NCI-H2107 (cell line): ENCODE measurements at places on chromosomes 13 and 19.

GRCh38 chr13:20580257-20580656 lies 13.3 kb downstream of the IFT88 start:
- DNase-seq: no peak

DNA sequence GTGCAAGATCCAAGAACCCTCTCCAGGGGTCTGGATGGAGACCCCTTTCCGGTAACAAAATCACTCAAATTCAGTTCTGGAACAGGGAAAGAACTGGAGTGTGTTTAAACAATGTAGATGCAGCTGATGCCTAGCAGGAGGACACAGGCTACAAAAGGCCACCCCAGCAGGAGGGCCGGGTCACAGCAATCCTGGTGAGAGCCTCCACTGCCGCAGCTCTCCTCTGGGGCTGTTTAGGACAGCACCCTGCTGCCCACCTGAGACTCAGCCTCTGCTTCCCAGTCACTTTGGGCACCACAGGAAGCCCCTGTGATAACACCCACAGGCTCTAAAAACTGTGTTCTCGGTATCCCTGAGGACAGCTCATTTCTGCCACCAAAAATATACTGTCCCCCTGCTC lies 318.7 kb upstream of the NBEA start:
- no peak for DNase-seq

- no peak for DNase-seq
Observed at GRCh38 chr13:106385654-106386053, 149.8 kb downstream of the EFNB2 start.

DNA sequence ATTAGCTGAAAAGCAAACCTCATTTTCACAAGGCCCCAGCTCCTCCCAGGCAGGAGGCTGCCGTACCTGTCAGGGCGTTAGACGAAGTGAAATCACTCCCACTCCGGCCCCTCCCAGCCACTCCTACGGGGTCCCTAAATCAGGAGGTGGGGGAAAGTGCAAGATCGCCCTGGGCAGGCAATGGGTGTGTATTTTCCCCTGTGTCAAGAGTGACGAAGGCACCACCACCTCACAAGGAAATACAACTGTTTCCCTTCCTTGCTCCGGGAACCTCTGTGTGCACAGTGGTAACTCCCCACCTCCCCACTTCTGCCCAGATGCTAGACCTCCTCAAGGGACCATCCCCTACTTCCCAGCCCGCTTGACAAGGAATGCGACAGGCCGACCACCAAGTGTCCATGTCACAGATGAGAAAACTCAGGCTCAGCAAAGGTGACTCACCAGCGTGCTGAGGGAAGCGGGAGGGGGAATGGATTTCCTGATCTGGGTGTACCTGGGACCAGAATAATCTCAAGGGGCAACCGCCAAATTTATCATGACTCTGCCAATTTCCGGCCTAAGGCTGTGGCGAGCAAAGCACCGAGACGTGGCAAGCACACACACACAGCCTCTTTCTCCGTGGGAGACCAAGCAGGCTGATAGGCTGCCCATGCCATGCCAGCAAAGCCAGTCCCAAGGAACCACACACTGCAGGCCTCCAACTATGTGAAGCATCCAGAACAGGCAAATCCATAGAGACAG lies 7.3 kb downstream of the PPP6R1 start:
- DNase-seq: no peak

GRCh38 chr13:102289606-102290005 lies 112.2 kb downstream of the FGF14 start:
- no peak for DNase-seq

DNA sequence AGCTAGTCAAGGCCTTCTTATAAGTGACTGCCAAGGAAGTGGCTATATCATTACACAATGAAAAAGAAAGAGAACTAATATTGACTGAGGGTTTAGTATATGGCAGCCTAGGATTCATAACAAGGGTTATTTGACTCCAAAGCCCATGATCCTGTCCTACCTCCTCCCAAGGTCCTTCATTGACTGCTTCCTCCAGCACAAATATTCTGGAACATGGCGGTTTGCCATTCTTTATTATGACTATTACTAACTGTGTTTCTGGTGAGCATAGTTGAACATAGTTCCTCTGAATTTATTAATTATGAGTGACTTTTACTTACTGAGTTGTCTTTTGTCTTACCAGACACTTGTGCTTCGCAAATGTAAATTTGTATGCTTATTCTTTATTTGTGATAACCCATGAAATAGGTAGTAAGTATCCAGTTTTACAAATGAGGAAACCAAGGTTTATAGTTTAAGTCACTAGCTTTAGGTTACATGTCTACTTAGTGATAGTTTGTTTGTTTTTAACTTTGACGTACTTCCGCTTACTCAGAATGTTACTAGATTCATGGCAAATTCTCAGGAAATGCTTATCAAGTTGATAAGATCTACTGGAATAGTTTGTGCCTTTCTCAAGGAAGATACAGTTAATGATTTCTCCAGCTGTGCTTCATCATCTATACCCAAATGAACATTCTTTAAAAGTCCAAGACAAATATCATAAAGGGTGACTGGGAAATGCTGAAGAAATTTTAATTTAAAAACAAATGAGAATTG lies 15.5 kb upstream of the DCLK1 start:
- DNase-seq: no peak

- DNase-seq: no peak
Observed at GRCh38 chr13:109998684-109999533, 212.5 kb upstream of the IRS2 start.

- no peak for DNase-seq
Observed at GRCh38 chr13:35851356-35851755, 279.8 kb downstream of the DCLK1 start.

DNA sequence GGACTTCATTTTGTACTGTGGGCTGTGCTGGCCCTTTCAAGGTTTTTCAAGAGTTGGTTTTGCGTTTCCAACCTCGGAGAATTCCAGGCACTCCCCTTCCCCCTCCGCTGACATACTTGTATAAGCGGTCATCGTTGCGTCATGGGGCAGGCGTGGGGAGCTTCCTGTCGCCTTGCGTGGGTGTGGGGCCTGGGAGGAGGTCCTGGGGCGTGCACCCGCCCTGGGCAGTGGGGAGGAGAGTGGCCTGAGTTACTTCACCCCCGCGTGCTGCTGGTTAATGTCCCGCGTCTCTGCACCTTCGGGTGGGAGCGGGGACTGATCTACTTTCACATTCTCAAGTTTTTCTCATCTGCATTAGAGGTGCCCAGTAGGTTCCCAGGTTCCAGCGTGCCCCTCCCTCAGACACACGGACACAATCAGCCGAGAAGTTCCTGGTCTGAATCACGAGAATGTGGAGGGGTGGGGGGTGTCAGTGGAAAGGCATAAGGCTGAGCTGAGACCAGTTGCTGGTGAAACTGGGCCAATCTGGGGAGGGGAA lies 4.1 kb downstream of the IER2 start:
- DNase-seq: no peak

GRCh38 chr19:41531438-41532311 lies 44.3 kb upstream of the CEACAM21 start:
- DNase-seq: no peak

- no peak for DNase-seq
Observed at GRCh38 chr19:7706955-7707456, 5.1 kb upstream of the FCER2 start.

DNA sequence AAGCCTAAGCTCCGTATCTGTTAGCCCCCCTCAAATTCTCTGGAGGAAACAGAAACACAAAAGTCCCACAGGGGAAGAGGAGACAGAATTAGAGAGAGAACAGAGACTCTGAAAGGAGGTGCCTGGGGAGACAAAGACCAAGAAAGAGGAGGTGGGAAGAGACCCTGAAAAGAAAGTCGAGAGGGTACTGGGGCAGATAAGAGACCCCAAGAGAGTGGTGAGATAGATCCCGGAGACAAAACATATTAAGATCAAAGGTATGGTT lies 915 bp upstream of the GRWD1 start:
- no peak for DNase-seq

DNA sequence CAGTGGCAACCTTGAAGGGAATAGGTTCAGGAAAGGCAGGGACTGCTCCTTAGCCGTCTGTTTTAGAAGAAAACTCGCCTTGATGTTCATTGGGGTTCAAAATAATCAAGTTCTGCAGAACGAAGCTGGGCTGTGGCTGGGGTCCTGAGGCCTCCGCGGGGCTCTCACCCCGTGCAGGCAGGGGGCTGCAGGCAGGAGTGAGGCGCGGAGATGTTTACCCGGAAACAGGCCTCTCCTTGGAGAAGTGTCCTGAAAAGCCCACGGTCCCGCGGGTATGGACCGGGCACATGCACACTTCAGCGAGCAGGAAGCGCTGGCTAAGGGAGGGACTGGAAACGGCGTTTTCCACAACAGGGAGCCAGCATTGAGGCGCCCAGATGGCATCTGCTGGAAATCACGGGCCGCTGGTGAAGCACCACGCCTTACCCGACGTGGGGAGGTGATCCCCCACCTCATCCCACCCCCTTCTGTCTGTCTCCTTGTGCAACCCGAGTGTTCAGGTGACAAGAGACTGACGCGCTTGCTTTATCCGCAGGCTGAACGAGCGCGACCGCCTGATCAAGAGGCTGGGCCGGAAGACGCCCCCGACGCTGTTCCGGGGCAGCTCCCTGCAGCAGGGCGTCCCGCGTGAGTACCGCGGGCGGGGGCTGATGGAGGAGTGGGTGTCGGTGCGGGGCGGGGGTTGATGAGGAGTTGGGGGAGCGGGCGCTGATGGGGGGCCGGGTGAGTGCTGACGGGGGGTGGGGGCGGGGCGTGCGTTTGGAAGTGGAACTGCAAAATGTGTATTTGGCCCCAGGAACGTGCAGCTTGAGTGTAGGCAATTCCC lies 39.6 kb downstream of the SHISA2 start:
- DNase-seq: no peak

- DNase-seq: no peak
Observed at GRCh38 chr13:79386125-79386826, 19.8 kb downstream of the RBM26 start.

DNA sequence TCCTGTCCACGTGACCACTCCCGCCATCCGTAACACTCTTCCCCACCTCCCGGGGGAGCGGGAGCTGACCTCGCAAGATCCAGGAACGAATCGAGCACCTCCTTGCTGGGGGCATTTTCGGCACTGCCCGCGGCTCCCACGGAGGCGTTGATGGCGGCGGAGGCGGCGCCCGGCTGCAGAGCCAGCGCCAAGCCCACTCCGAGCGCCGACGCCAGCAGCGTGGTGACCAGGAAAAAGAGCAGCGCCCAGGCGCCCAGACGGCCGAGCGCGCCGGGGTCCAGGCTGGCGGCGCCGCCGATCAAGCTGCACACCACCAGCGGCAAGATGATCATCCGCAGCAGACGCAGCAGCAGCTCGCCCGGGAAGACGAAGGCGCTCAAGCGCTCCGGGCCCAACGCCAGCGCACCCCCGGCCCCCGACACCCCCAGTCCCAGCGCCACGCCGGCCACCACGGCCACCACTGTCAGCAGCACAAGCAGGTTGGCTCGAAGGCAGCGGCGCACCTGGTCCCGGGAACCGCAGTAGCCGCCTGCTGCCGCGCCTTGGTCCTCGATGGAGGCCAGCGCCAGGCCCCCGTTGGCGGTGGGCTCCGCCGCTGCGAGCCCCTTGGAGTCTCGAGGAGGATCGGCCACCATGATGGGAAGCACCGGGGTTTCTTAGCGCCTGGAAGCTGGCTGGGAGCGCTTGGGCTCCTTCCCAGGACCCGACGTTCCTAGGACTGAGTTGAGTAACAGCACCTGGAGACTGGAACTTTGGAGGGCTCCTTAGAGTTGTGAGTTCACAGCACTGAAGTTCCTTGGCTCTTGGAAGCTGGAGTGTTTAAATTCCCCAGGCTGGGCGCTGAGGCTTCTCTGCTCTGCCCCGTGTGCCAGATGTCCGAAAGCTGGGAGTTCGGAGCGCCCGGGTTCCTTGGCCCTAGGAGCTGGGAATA lies 798 bp downstream of the SLC1A5 start:
- DNase-seq: no peak

- no peak for DNase-seq
Observed at GRCh38 chr13:25248071-25248470, 39.2 kb downstream of the MTMR6 start.
